ENCODE measurements at places on chromosomes 11 and 22.

DNA sequence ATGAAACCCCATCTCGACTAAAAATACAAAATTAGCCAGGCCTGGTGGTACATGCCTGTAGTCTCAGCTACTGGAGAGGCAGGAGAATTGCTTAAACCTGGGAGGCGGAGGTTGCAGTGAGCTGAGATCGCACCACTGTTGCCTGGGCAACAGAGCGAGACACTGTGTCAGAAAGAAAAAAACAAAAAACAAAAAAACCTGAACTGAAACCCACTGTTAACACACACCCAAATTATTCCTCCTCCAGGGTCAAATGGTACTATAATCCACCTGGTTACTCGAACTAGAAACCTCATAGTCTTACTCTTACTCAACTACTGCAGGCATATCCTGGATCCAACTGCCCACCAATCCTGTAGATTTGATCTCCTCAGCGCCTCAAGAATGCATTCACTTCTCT, 35.5 kb downstream of the USP28 start:
- DNase-seq: no peak

DNA sequence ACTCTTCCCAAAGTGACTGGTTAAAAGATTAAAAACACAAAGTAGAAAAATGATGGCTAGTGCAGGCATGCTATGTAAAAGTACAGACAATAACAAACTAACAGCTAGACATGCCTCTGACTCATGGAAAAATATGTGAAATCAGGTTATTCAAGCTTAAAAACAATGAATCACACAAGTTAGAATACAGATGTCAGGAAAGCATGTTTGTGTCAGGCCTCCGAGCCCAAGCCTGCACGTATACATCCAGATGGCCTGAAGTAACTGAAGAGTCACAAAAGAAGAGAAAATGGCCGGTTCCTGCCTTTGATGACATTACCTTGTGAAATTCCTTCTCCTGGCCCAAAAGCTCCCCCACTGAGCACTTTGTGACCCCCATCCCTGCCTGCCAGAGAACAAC, 110.1 kb downstream of the NOX4 start:
- no peak for DNase-seq

- no peak for DNase-seq
Measured at GRCh38 chr11:8671193-8671612, 11.3 kb downstream of the TRIM66 start.

- no peak for DNase-seq
Measured at GRCh38 chr11:125093502-125093901, 17.9 kb downstream of the TMEM218 start.

- no peak for DNase-seq
Measured at GRCh38 chr11:125300791-125301218, 136.3 kb downstream of the PKNOX2 start.

- no peak for DNase-seq
Measured at GRCh38 chr11:70456921-70457532, 58.7 kb downstream of the CTTN start.
